ENCODE measurements at places on chromosomes 1 and 21.

DNA sequence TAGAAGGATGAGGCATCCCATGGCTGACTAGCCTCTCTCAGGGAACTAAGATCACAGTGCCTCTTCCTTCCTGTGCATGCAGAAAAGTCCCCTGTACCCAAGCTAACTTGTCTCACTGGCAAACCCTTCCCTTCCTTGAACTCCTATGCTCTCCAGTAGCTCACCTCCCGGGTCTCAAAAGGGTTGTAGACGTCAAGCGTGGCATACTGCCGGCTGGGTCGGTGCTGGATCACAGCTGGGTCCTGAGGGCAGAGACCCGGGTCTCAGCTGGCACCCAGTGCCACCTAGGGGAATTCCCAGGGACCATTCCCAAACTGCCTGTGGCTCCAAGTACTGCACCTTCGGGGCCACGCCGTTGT lies 688 bp downstream of the SCAMP3 start:
- no peak for DNase-seq

DNA sequence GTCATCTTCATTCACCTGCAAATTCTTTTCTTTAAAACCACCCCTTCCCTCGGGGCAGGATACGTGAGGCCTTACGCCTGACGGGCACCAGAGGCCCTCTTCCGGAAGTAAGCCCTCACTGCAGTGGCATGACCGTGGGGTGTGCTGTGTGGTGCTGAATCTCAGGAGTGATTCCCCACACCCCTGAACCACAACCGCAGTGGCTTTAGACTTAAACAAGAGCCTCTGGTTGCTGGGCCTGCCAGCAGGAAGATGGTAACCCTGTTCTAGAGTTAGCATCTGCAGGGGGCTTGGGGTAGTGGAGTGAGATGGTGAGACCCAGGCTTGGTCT lies 12.1 kb downstream of the BSND start:
- no peak for DNase-seq

DNA sequence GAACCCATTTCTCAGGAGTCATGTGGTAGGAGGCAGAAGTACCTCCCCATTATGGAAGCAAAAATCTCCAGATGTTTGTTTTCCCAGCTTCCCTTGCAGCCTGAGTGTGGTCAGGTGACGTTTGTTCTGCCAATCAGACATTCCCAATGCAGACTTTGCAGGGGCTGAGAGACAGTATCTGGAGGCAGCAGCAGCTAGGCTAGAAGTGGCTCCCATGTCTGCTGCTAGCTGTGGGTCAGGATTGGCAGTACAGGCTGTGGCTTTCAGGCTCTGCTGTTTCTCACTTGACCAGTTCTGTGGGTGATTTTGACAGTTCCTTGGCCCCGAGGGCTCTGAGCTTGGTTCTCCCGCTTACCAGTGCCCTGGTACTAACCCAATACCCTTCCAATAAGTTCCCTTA lies 58.6 kb upstream of the NBPF3 start:
- DNase-seq: no peak

DNA sequence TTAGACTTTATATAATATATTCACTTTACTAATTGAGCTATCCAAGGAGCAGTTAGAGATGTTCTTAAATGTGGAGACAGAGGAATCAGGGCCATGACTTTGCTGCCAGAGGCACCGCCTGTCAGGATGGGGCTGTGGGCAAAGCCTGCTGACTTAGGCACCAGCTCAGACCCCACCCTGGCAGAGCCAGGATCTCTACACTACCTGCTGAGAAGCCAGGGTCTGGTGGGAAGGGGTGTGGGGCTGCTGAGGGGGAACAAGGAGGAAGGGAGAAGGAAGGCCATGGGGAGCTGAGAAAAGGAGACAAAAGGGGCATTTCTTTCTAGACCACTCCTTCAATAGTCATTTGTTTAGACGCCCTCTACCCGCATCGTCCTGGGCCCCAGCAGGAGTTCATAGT lies 104.8 kb downstream of the TMEM53 start:
- no peak for DNase-seq

DNA sequence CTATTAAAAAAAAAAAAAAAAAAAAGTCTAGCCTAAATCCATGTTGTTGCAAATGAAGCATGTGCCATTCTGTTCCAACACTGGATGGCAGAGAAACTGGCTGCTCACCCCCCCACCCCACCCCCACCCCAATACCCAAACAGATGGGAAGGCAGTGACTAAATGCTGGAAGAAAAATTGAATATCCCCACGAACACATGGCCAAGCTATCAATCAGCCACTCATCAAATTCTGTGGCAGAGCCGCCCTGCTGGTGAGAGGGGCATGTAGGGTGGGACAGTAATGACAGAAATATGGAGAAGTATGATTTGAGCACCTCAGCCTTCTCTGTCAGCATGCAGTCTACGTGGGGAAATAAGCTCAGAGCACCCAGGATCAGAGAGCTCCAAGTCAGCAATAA lies 34.1 kb downstream of the OPTC start:
- DNase-seq: no peak

All from MV-4-11 (cell line).